ENCODE measurements at places on chromosomes 12 and 14.

- no peak for DNase-seq
Measured at GRCh38 chr12:92123780-92124688, 21.6 kb downstream of the BTG1 start.

GRCh38 chr12:131076791-131077747 is 123.4 kb downstream of the ADGRD1 start:
- DNase-seq, result no peak

DNA sequence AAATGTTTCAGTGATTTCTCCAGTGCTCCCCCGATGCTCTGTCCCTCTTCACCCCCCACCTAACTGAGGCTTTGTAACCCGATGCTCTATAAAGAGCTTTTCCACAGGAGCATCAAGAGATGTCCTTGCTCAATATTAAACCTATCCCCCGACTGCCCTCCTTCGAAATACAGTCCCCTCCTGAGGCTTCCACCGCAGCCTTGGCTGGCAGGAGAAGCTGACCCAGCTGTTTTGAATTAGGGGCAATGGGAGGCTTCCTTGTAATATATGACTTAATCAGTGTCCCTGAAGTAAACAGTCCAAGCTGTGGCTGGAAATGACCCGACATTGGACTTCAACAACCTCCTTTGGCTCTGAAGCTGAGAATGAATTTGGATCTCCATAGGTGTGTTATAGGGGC is 62.4 kb downstream of the TMEM30B start:
- DNase-seq, result no peak

- DNase-seq, result peak; percentile 47
Measured at GRCh38 chr14:50060871-50061663, 55.3 kb downstream of the VCPKMT start.

DNA sequence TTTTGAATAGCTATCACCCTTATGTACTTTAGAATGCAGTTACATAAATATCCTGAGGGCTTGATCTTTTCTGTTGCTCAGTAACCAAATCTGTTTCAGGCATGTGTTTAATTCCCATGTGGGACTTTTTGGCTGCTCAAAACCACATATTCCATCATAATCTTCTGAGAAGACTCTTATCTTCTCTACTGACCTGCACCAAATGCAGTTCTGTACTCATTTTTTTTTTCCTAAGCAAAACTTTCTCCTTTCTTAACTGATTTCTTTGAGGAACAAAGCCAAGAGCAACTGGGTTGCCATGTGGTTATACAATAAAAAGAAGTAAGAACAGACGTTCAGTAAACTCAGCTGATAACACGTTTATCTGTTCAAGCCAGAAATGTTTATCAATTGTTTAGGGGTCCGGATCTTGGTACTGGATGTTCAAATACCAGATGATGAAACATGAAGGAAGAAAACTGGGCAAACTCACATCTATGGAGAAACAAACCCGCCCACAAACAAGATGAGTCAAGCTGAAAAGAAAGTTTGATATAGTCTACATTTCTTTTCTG is 50.1 kb downstream of the TMEM132C start:
- DNase-seq, result no peak

GRCh38 chr14:99733211-99733539 is 49.1 kb downstream of the CYP46A1 start:
- DNase-seq, result no peak

Measured in stimulated activated naive CD8-positive, alpha-beta T cell treated with anti-CD3 and anti-CD28 coated beads, Interleukin-15, amount 100 ng/mL, for 72 hours (primary cell).